Panc1 (cell line): ENCODE measurements at places on chromosomes 6 and 20. TPM values are rescaled to one million over a fixed set of nuclear protein-coding genes. Genes with fewer than 3 reads are reported as not detected.

The SCAND1 gene
- total RNA-seq: 59.6 TPM

The PAK5 gene
- total RNA-seq: not detected

The BCAS1 gene
- 3.1 TPM for total RNA-seq

The HLA-DOB gene
- 0.39 TPM for total RNA-seq

DNA sequence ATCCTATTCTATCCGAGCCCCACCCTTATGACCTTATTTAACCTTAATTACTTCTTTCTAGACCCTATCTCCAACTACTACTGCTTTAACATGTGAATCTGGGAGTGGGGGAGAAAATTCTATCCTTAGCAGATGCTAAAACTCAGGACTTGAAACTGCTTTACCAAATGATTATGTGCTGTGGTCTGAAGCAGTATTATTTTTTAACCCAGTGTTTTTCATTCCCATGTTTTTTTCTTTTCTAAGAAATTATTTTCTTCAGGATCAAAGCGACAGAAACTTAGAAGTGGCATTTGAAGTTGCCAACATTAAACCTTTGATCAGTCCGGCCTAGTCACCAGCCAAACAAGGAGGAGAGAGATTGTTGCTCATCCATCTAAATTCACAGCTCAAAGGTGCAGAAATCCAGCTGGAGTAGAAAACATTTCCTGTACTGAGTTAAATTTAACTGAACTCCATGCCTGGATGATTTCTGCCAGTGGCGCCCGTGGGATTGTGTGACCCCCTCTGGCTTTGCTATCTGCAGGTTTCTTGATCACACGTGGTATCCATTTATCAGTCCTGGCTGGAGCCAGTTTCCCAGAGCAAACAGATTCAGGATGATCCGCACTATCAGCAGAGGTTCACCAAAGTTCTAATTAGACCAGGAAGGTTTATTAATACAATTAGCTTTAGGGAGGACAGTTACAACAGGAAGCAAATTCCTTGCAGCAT is 300.5 kb downstream of the PLCB1 start:
- no peak for DNase-seq

- DNase-seq: no peak
Measured at GRCh38 chr20:37406010-37406998, 60.4 kb downstream of the SRC start.

GRCh38 chr20:50295762-50296449 is 105.3 kb downstream of the CEBPB start:
- DNase-seq: no peak

The ZBTB9 gene
- total RNA-seq: 17.6 TPM

GRCh38 chr6:33170176-33171015 is 21.9 kb downstream of the COL11A2 start:
- no peak for DNase-seq

The NHSL1 gene
- 20.6 TPM for total RNA-seq

DNA sequence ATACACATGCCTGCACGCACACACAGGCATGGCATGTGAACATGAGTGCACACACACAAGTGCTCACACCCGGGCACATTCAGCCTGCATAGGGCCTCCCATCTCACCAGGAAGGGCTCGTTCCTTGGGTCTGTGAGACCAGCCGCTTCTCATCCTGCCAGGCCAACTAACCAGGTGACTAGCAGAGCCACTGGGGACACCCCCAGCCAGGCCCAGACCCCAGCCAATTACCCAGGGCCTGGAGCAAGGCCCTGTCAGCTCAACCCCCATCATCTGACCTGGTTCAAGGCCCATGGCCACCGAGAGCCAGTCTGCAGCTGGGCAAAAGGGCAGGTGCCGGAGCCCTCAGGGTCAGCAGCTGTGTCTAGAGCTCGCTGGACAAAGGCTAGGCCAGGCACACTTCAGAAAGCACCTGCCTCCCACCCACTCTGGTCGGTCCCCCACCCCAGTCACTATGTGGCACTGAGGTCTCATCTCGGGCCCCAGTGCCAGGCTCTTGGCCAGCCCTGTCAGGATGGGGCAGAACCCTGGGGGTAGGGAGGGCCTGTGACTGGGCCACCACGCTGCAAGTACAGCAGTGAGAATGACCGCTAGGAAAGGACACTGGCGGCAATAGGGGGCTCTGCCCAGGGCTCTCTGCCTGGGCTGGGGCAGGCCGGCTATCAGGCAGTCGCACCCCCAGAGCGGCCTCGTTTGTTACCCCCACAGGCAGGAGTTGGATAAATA is 26.8 kb upstream of the MRGBP start:
- no peak for DNase-seq

DNA sequence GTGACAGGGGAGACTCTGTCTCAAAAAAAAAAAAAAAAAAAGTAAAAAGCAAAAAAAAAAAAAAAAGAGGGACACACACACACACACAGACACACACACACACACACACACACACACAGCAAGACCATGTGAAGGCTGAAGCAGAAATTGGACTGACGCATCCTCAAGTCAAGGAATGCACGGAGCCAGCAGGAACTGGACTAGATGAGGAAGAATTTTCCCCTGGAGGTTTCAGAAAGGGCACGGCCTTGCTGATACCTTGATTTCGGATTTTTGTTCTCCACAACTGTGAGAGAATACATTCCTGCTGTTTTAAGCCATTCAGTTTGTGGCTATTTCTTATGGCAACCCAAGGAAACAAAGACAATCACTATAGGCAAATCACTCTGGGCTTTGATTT is 176.9 kb upstream of the SALL4 start:
- no peak for DNase-seq

DNA sequence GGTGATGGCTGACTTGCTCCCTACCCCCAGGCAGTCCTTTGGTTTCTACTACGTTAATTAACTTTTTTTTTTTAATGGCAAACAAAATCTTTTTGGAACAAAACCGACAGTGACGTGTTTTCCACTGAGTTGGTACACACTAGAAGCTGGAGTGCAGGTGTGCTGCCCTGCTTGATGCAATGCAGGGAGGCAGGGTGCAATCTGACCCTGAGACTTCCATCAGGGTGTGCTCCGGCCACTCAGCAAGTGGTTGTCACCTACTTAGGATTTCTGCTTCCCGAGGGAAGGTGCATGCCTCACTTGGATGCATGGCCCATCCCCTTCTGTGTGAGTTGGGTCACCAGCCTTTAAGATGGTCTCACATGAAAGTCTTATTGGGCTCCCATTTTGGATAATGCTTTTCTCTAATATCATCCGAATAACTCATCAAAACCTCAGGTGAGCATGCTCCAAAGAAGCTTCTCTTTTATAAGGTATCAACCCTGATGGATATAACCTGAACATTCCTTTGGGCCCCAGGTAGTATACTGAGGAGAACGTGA is 14.0 kb downstream of the RREB1 start:
- DNase-seq: no peak

GRCh38 chr6:153117986-153118879 is 12.8 kb downstream of the RGS17 start:
- DNase-seq: no peak

- DNase-seq: peak; percentile 17
Measured at GRCh38 chr6:152124429-152125074, 317.1 kb downstream of the ESR1 start.

The BMP6 gene
- total RNA-seq: 13.6 TPM

DNA sequence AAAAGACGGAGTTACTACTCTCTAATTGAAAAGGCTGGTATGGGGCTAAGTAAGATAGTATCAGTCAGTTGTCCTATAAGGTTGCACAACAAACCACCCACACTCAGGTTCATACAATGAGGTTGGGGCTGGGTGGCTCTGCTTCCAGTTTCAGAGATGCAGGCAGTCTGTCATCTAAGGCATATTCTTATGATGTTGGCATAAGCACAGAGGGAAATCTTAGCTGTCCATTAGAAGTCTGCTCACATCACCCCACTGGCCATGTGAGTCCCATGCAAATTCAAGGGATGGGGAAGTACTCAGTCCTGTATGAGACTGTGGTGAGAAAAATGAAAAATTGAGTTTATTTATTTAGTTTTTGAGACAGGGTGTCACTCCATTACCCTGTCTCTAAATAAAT is 118.6 kb downstream of the LAMP5 start:
- DNase-seq: no peak

DNA sequence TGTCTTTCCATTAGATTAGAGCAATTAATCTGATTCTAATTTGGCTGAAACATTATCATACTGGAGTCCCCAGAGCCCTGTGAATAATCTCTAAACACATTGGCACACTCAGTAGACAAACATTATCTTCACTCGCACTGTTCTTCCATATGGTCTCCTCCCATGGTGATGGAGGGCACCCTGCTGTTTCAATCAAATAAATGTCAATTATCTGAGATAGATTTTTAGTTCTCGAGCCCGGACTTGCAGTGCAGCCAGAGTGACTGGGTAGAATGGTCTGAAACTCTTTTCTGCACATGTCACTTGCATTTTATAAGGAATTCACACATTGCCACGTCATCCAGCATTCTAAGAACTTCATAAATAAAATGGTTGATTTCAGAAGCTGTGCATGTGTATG is 90.6 kb upstream of the MAP3K7 start:
- no peak for DNase-seq

DNA sequence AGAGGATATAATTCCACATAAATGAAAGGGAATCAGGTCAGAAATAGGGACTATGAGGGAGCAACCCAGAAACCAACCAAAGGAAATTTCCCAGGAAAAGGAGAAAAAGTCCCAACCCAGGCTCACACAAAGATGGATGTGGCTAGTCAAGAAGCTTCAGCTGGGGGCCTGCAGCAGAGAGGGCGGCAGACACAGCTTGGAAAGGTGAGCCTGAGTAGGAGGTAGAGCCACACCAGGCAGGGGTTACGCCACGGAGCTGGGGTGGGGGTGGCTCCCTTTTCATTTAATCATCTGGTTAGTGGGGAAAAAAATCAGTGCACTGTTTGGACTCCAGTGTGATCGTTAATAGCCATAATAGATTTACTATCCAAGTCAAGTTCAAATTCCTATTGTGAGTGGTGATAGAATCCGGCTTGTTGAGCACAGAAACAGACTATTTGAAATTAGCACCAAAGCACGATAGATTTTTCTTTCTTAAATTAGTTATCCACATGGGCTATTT is 220.6 kb downstream of the TPBG start:
- no peak for DNase-seq

The ROMO1 gene
- 319 TPM for total RNA-seq

GRCh38 chr6:140500849-140501248 is 1126.4 kb upstream of the CITED2 start:
- DNase-seq: no peak

DNA sequence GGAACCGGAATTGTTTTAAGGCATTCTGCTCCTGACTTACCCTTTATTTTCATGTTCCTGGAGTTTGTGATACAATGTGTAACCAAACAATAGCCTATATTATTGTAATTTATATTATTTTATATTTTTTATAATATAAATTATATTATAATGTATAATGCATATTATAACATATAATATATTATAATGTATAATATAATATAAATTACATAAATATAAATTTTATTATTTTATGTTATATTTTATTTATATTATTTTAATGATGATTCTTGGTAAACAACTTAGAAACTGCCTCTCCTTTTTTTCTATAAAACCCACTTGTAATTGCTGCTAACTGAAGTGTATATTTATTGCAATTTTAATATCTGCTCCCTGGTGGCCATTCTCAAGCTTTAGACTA is 629.1 kb downstream of the MMUT start:
- no peak for DNase-seq
